ENCODE measurements at places on chromosomes 16 and 17.

- no peaks in the 10 kb centered on the region for H3K27me3 ChIP-seq
- H3K27ac ChIP-seq = no peak overlapping the region
- H3K4me3 ChIP-seq = no peak overlapping the region
- H3K4me1 ChIP-seq = no peaks in the 10 kb centered on the region
Measured at GRCh38 chr16:2226245-2226793, 2.9 kb downstream of the E4F1 start.

- no peak overlapping the region for H3K4me3 ChIP-seq
- H3K4me1 ChIP-seq = peaks cover 7% of the 10 kb centered on the region
- ATAC-seq = no peak
Measured at GRCh38 chr16:48279199-48279598, 31.9 kb upstream of the ABCC11 start.

DNA sequence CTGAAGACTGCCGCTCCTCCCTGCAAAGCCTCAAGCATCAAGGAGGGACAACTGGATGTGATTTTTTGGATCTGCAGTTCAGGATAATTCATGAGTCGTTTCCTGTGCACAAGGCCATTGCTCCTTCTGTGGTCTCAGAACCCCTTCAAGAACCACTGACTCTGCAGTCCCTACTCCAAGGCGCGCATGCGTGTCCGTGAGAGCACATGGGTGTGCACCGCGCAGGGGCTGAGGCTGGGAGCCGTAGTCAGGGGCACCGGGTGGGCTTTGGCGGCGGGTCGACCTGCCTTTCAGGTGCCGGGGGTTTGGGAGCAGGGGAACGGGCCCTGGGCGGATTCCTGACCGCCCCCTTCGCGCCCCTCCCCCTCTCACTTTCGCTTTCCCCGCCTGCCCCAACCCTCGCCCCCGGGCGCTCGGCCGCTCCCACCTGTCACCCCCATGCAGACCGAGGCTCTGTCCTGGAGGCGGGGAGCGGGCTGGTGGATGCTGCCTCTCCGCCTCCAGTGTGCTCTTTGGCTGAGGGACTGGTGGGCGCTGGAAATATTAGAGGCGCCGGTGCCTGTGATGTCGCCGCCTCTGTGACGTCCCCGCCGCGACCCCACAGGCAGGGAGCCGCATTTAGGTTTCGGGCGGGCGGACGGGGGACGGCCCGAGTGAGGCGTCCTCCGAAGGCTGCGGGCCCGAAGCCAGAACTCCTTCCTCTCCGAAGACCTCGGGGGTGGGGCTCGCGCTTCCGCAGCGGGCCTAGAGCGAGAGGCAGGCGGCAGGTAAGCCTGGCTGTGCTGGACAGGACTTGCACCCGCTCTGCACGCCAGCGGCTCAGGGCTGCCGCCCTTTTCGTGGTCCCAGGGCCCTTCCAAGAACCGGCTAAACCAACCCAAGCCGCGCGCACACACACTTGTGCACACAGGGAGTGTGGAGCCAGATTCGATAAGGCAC, at the start of gene SPATA32:
TSS of gene SPATA32 (minus strand) at position 518 of the 939 bp plus-strand sequence. CDS start at position 440, 78 bp downstream.
- H3K27me3 ChIP-seq = no peaks in the 10 kb centered on the region
- peak within 1 kb of the TSS; percentile 65 for H3K4me3 ChIP-seq
- H3K27ac ChIP-seq = no peak within 1 kb of the TSS
- peaks cover 9% of the 10 kb centered on the region for H3K4me1 ChIP-seq

DNA sequence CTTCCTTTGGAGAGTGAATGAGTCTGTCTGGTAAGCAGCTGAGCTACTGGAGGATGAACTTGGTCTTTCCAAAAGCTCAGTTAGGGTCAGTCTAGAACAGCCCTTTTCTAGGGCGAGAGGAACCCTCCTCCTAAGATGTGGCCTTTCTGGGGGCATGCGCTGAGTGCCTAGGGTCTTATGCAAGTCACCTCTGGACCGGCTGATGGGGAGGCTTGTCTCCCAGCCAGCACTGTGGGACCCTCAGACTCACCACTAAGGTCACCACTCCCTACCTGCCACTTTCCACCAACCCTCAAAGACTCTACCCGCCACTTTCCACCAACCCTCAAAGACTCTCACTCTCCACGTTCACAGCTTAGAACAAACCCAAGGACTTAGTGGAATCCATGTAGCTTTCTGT, 26.8 kb downstream of the LMF1 start:
- H3K36me3 ChIP-seq = peaks cover 68% of the 10 kb centered on the region
- H3K27me3 ChIP-seq = no peaks in the 10 kb centered on the region
- ATAC-seq = no peak

GRCh38 chr16:11020792-11021551, 76.6 kb downstream of the CLEC16A start:
- H3K27me3 ChIP-seq = no peaks in the 10 kb centered on the region
- ATAC-seq = peak; percentile 27
- H3K4me3 ChIP-seq = no peak overlapping the region
- H3K4me1 ChIP-seq = no peaks in the 10 kb centered on the region
- peaks cover 48% of the 10 kb centered on the region for H3K36me3 ChIP-seq

DNA sequence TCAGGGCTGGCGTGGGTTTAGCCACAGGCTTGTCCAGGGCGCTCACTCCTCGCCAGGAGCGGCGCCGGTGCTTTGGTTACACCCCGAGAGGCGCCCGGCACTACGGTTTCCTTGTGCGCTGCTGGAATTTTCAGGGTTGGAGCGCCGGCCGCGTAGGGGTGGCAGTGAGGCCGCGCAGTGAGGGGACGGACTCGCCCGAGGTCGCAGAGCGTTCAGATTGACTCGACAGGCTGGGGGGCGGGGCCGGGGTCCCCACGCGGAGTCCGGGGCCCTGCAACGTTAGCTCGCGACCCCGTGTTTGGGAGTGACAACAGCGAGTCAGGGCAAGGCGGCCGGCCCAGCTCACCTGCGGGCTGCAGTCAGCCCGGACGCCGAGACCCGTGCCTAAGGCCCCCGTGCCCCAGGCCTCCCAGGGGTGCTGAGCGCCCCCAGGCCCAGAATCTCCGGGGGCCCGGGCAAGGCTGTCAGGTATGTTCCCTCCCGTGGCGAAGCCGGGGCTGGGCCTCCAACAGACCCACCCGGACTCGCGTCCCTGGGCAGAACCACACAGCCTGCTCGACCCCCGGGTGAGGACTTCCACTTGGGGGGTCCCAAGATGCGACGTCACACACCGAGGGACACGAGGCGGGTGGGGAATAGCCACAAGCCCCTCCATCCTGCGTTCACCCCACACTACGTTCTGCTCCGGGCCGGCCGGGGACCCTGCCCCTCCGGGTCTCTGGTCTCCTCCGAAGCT, 1.3 kb upstream of the ACTG1 start:
- peak overlapping the region; percentile 83 for H3K4me3 ChIP-seq
- peak; percentile 8 for ATAC-seq
- H3K4me1 ChIP-seq = no peaks in the 10 kb centered on the region
- H3K27me3 ChIP-seq = no peaks in the 10 kb centered on the region

DNA sequence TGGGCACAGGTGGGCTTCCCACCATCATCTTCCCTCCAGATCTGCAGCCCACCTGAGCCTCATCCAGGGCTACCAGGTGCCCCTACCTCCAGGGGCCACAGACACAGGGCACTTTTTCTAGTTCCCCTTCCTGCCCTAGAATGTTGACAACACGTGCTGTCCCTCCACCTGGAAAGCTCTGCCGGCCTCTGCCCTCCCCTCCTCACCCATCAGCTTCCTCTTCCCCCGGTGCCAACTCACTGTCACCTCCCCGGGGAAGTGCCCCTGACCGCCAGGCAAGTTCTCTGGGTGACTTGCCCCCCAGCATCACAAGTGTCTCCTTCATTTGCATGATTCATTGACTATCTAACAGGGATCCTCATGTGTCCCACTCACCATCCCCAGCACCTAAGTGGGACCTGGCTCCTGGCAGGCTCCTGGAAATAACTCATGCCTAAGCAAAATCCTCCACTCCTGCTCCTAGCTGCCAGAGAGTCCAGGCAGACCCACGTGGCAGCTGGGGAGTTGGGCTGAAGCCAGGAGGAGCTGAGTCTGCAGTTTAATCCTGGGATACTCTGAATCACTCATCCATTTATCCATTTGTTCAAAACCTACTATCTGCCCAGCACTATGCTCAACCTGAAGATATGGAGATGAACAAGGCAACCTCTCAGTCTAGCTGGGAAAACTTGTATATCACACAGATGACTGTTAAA, 304.4 kb downstream of the FOXL1 start:
- no peak for ATAC-seq
- no peak overlapping the region for H3K27ac ChIP-seq
- H3K4me1 ChIP-seq = peaks cover 11% of the 10 kb centered on the region
- H3K4me3 ChIP-seq = no peak overlapping the region
- peaks cover 78% of the 10 kb centered on the region for H3K27me3 ChIP-seq
- H3K36me3 ChIP-seq = no peaks in the 10 kb centered on the region

- H3K27me3 ChIP-seq = no peaks in the 10 kb centered on the region
- no peak overlapping the region for H3K27ac ChIP-seq
- no peaks in the 10 kb centered on the region for H3K4me1 ChIP-seq
- no peak for ATAC-seq
Measured at GRCh38 chr17:37176723-37177122, 199.1 kb upstream of the C17orf78 start.

- H3K4me1 ChIP-seq = no peaks in the 10 kb centered on the region
- no peaks in the 10 kb centered on the region for H3K36me3 ChIP-seq
- H3K4me3 ChIP-seq = no peak overlapping the region
Measured at GRCh38 chr17:21817791-21818364, 125.6 kb downstream of the KCNJ18 start.

GRCh38 chr16:79295162-79295561, 305.4 kb downstream of the MAF start:
- H3K27ac ChIP-seq = no peak overlapping the region
- no peak for ATAC-seq
- no peak overlapping the region for H3K4me3 ChIP-seq
- H3K4me1 ChIP-seq = no peaks in the 10 kb centered on the region
- peaks cover 11% of the 10 kb centered on the region for H3K27me3 ChIP-seq
- H3K36me3 ChIP-seq = no peaks in the 10 kb centered on the region

DNA sequence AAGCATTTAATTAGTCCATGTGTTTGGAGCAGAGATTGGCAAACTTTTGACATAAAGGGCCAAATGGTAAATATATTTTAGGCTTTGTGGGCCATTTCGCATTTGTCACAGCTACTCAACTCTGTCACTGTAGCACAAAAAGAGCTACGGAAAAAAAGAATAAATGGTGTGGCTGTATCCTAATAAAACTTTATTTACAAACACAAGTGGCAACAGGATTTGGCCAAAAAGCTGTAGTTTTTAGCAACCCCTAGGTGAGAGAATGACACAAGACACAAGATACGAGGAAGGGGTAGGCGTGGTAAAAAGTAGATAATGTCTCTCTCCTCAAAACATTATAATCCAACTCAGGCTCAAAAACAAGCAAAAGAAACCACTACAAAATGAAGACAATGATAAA, 66.5 kb downstream of the TTC19 start:
- no peak overlapping the region for H3K27ac ChIP-seq
- no peak for ATAC-seq
- no peaks in the 10 kb centered on the region for H3K4me1 ChIP-seq
- H3K27me3 ChIP-seq = no peaks in the 10 kb centered on the region
- no peak overlapping the region for H3K4me3 ChIP-seq

DNA sequence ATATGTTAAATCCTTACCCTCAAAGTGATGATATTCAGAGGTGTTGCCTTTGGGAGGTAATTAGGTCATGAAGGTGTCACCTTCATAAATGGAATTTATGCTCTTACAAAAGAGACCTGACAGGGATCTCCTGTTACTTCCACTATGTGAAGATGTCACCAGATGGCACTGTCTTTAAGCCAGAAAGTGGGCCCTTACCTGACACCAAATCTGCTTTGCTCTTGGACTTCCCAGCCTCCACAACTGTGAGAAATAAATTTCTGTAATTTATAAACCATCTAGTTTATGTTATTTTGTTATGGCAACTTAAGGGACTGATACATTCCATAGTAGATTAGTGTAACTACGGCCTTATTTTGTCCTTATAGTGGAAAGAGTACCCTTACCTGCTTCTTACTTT, 358.3 kb upstream of the SALL1 start:
- H3K36me3 ChIP-seq = no peaks in the 10 kb centered on the region
- H3K27me3 ChIP-seq = no peaks in the 10 kb centered on the region
- ATAC-seq = no peak

DNA sequence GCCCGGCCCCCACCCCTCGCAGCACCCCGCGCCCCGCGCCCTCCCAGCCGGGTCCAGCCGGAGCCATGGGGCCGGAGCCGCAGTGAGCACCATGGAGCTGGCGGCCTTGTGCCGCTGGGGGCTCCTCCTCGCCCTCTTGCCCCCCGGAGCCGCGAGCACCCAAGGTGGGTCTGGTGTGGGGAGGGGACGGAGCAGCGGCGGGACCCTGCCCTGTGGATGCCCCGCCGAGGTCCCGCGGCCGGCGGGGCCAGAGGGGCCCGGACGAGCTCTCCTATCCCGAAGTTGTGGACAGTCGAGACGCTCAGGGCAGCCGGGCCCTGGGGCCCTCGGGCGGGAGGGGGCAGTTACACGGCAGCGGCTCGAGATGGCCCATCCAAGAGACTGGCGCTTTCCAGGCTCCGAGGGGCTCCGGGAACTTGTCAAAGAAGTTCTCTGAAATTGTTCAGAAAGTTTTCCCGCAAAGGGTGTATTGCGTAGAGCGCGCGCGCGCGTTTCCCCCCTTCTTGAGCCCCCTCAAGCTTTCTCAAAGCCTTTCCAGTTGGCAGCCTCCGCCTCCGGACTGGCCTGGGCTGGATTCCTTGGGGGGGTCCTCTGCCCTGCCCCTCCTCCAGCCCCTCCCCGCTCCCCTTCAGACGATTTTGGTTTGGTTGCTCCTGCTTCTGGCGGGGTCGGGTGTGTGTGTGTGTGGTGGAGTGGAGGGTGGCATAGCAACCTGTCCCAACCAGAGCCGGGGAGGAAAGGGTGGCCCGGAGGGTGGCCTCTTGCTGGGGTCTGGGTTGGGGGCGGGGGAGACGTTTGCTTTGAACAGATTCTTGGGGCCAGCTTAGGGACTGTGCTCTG, 504 bp downstream of the ERBB2 start:
- ATAC-seq = peak; percentile 53
- peaks cover 4% of the 10 kb centered on the region for H3K27me3 ChIP-seq
- peak overlapping the region; percentile 85 for H3K4me3 ChIP-seq
- H3K36me3 ChIP-seq = peaks cover under 1% of the 10 kb centered on the region
- peak overlapping the region; percentile 74 for H3K27ac ChIP-seq

- no peak overlapping the region for H3K27ac ChIP-seq
- no peaks in the 10 kb centered on the region for H3K4me1 ChIP-seq
- no peak for ATAC-seq
- H3K4me3 ChIP-seq = no peak overlapping the region
- H3K36me3 ChIP-seq = no peaks in the 10 kb centered on the region
Measured at GRCh38 chr17:9672266-9672665, 26.9 kb downstream of the USP43 start.

GRCh38 chr17:36594626-36595401, 3.1 kb downstream of the DHRS11 start:
- H3K27me3 ChIP-seq = no peaks in the 10 kb centered on the region
- ATAC-seq = no peak
- H3K4me1 ChIP-seq = peaks cover 8% of the 10 kb centered on the region
- no peak overlapping the region for H3K27ac ChIP-seq
- H3K36me3 ChIP-seq = peaks cover 5% of the 10 kb centered on the region

Data from gastroesophageal sphincter (tissue), 4 donors.